ENCODE measurements at places on chromosomes 3 and 15.

GRCh38 chr15:52093167-52093538 is 19.4 kb downstream of the BCL2L10 start:
- DNase-seq: no peak

- DNase-seq: no peak
Measured at GRCh38 chr3:125594581-125595011, 701 bp downstream of the OSBPL11 start.

GRCh38 chr15:35529784-35530183 is 16.2 kb downstream of the DPH6 start:
- no peak for DNase-seq

GRCh38 chr15:84855136-84855535 is 29.3 kb upstream of the SLC28A1 start:
- no peak for DNase-seq

DNA sequence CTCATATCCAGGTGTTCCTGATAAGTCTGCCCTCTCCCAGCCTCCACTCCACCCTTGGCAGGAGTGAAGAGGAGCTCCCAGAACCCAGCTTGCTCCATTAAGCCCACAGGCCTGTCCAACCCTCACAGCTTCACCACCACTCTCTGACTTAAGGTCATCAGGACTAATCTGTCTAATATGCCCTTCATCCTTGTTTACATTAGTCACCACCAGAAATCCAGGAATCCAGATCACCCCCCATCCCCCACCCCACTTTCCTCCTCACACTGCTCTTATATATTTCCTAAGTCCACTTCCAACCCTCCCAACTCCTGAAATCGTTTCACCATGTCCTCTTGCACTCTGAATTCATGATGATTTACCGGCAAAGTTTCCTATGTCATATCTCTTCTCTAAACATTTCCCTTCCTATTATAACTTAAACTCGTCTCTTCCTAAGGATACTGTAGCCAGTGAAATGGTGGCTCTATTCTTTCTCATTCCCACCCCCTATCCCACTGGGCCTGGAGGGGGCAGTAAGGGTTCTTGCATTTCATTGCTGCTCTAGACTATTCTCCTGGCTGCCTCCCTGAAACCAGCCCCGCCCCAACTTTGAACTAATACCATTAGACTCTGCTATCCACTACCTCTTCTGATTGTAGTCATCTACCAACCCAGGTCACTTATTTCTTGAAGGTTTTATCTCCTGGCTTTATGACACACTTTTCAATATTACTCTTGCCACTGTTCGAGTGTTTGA is 43.4 kb downstream of the PPP2R3A start:
- DNase-seq: peak; percentile 27

- no peak for DNase-seq
Measured at GRCh38 chr3:78483090-78483489, 1284.7 kb downstream of the ROBO1 start.

DNA sequence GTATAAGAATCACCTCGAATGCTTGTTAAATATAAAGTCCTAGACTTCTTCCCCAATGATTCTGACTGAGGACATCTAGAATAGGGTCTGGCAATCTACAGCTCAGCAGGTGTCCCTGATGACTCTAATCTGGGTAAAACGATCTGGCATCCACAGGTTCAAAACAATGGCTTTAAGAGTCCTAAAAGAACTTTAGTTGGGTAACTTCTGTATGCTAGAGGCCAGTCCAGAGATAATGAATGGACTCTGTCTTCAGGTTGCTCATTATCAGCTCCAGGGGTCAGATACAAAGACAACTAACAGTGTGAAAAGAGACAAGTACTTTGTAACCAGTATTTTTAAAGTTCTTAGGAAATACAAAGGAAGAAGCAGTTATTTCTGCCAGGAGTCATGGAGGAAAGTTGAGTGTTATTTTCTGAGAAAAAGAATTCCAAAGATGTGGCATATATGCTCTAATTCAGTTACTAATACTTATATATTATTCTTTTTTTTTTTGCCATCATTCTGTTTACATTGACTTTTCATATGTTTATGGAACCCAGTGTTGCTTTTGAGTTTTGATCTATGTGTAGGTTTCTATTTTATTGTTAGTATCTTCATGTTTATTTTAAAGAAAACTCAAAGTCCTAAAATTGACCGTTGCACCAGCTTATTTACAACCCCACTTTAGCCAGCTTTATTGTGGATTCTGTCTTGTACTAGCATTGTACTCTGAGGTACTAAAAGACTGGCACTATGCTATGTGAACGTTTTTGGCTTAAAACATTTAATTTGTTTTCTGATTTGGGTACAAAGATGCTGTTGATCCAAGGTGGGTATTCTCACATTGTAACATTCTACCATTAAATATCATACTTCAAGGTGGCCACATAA is 3.1 kb upstream of the GPR15 start:
- no peak for DNase-seq

- DNase-seq: peak; percentile 7
Measured at GRCh38 chr3:163939926-163940325, 1138.4 kb downstream of the SI start.

- no peak for DNase-seq
Measured at GRCh38 chr3:23932571-23932970, 12.5 kb upstream of the NR1D2 start.

DNA sequence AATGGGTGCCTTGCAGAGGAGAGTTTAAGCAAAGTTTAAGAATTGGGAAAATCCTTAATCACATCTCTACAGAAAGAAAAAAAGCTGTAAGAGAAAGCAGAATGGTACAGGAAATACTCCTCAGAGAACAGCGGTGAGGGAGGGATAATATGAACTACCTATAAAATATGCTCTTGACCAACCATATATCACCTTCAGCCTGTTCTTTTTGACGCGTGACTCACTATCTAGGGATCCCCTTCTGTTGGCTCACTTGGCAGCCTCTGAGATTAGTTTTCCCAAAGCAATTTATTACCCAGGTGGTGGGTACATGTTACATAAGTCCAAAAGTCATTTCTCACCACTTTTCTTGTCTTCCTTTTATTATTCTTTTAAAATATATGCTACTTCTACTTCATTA is 97.7 kb downstream of the CNTN6 start:
- DNase-seq: no peak

Measured in EL (cell line).